ENCODE measurements at places on chromosomes 5 and 9. TPM values are rescaled to one million over a fixed set of nuclear protein-coding genes. Genes with fewer than 3 reads are reported as not detected.

The NIM1K gene
- total RNA-seq, result not detected

GRCh38 chr5:67380431-67380830 is 183.8 kb upstream of the CD180 start:
- DNase-seq, result no peak

The TAF11L14 gene
- total RNA-seq, result not detected

DNA sequence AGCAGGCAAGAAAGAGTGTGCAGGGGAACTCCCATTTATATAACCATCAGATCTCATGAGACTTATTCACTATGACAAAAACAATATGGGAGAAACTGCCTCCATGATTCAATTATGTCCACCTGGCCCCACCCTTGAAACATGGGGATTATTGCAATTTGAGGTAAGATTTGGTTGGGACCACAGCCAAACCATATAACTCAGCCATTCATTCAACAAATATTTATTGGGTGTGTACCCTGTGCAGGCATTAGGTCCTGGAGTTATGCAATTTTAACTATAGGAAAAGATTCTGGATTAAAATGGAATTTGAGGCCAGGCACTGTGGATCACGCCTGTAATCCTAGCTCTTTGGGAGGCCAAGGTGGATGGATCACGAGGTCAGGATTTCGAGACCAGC is 124.2 kb upstream of the GAS1 start:
- no peak for DNase-seq

The ROPN1L gene
- total RNA-seq, result 0.60 TPM

- DNase-seq, result no peak
These were observed 184.4 kb upstream of the CCNG1 start for GRCh38 chr5:163252950-163253349.

GRCh38 chr5:180140571-180140970 is 68.4 kb downstream of the RASGEF1C start:
- no peak for DNase-seq

GRCh38 chr5:171999877-172000276 is 6.6 kb downstream of the FBXW11 start:
- no peak for DNase-seq

GRCh38 chr9:90546200-90546599 is 96.4 kb downstream of the DIRAS2 start:
- DNase-seq, result no peak

- DNase-seq, result no peak
These were observed 100.1 kb upstream of the PCA3 start for GRCh38 chr9:76664120-76664519.

The NR5A1 gene
- not detected for total RNA-seq

- DNase-seq, result peak; percentile 42
These were observed 65.2 kb downstream of the TMC1 start for GRCh38 chr9:72586388-72587130.

The PITX1 gene
- 0.42 TPM for total RNA-seq

GRCh38 chr9:124045076-124045829 is 33.7 kb downstream of the LHX2 start:
- peak; percentile 67 for DNase-seq

- DNase-seq, result no peak
These were observed 2.8 kb downstream of the FAM174A start for GRCh38 chr5:100537946-100538345.

The ADAMTS13 gene
- 1.4 TPM for total RNA-seq

The CFAP90 gene
- total RNA-seq, result not detected

The TAF11L11 gene
- not detected for total RNA-seq

Data from endothelial cell of umbilical vein (primary cell).